ENCODE measurements at places on chromosomes 16 and 17. TPM values are rescaled to one million over a fixed set of nuclear protein-coding genes. Genes with fewer than 3 reads are reported as not detected.

HOXB1 gene
- total RNA-seq = not detected

ESRP2 gene
- total RNA-seq = 0.28 TPM

DPEP1 gene
- 0.56 TPM for total RNA-seq

VAMP2 gene
- 8.2 TPM for total RNA-seq

SSTR5 gene
- total RNA-seq = not detected

TNS4 gene
- total RNA-seq = not detected

KIF19 gene
- total RNA-seq = not detected

CDRT4 gene
- total RNA-seq = 0.28 TPM

KRT28 gene
- total RNA-seq = not detected

ZG16 gene
- total RNA-seq = not detected

C16orf74 gene
- 3.4 TPM for total RNA-seq

All from regular cardiac myocyte (primary cell).